HepG2 (cell line): ENCODE measurements at places on chromosomes 11 and 22.
A peak's percentile ranks its signal among the peaks of the same experiment; 100 is the strongest.

DNA sequence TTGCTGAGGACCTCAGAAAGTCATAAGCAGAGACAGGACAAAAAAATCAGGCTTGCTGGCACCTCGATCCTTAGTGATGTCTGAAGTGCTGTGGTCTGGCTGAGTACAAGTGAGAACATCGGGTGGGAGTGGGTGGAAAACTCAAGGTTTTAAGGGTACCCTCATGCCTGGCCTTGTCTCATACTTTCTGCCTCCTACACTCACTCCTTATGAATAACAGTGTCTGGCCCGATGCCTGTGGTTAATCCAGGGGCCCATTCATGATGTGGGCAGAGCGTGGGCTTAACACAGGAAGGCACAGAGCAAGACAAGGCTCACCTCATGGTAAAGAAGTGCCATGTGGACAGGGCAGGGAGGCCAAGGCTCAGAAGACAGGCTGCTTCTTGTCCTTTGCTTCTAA, 11.0 kb upstream of the UCP3 start:
- no peak for DNase-seq

GRCh38 chr11:134196756-134197155, 27.0 kb downstream of the NCAPD3 start:
- DNase-seq = no peak

- DNase-seq = no peak
Observed at GRCh38 chr11:117188620-117189081, 10.1 kb downstream of the SIDT2 start.

DNA sequence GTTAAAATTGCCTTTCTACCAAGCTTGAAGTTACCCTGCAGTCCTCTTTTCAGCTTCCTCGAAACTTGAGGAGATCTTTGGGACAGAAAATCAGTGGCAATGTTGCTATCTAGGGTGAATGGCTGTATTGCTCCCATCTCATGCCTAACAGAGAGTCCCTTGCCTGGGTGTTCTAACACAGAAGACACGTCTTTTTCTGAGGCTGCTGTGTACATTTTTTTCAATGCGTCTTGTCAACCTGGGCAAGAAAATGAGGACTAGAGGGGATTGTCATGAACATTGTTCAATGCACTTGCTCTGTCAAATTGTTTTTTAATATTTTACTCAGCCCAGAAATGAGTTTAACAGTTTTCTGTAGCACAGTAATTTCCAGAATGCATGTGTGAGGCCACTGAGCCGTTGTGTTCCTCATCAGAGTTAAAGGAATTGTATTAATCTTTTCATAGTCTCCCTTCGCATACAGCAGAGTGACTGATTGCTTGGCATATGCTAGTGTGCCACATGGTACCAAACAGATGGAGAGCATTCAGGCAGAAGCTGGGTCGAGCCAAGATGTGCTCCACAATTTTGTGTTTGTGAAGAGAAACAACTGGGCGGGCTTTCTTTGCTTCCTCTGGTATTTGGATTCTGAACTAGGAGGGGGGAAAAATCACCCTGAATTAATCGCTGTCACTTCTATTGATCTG, 86.0 kb downstream of the CASP12 start:
- DNase-seq = no peak

- no peak for DNase-seq
Observed at GRCh38 chr22:47340851-47341436, 578.5 kb downstream of the TBC1D22A start.

DNA sequence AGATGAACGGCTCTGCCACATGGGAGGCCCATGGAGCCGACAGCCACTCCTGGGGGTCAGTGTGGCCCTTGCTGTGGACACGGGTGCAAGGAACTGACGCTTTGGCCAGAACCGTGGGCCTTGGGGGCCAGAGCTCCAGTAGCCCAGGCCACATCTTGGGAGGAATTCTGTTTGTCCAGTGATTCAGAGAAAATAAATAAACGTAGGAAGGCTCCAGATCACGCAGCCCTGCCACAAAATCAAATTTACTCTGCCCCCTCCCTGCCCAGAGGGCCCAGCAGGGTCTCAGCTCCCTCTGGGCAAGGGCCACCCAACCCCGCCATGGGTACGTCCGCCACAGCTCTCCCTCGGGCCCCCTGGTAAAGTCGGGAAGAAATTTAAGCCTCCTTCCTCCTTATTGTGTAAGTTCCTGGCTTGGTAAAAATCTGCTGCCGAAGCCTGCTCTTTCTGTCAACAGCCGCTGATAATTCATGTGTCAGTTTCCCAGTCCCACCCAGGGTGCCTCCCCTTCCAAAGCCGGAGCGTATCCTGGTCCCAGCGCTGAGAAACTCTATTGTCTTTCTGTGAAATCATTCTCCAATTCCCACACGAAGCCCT, 6.9 kb upstream of the MUC5AC start:
- DNase-seq = no peak

GRCh38 chr11:2553886-2554285, 109.1 kb downstream of the KCNQ1 start:
- DNase-seq = no peak

GRCh38 chr11:63839508-63840355, 822 bp downstream of the MARK2 start:
- DNase-seq = no peak

DNA sequence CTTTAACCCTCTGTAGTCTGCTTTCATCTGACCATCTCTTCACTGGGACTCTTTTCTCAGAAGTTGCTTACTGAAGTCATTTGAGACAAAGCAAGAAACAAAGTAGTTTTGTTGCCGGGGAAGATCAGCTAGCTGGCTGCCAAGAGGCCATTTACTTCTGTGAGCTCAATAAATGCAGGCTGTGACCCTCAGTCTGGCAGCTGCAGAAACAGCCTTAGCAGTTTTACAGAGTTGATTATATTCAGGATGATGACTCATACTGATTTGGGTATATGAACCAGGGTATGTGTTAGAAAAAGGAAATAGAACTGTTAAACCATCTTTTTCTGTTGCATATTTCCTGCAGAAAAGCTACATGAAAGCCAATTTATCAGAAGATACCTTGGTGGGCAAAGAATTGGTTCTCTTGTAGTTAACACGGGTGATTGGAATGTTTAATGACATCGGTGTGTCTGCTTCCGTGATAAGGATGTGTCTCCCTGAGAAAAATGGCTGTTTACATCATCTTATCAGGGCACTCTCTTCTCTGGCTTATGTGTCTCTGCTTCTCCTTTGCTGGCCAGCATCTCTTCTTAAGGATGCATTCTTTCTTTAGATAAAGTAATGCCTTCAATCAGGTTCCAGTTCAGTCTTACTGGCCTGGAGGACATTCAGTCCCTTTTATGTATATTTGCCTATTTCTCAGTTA, 18.5 kb downstream of the FIBIN start:
- DNase-seq = no peak

GRCh38 chr22:17512960-17513359, 50.3 kb upstream of the SLC25A18 start:
- DNase-seq = no peak

DNA sequence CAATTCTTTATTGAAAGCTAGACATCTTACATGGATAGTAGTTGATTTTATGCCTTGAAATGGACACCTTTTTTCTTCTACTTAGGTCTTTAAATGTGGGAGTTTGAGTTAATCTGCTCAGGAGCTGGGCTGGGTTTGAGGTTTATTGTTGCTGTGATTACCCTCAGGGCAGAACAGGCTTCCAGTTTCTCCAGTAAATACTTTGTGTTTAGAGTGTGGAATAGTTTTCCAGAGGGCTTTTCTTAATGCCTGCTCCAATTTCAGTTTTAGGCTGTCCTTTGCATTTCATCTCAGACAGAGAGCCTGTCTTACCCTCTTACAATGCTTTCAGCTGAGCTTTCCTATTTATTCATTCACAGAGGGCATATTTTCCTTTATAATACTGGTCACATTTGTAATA, 69.9 kb upstream of the ADORA2A start:
- DNase-seq = no peak

DNA sequence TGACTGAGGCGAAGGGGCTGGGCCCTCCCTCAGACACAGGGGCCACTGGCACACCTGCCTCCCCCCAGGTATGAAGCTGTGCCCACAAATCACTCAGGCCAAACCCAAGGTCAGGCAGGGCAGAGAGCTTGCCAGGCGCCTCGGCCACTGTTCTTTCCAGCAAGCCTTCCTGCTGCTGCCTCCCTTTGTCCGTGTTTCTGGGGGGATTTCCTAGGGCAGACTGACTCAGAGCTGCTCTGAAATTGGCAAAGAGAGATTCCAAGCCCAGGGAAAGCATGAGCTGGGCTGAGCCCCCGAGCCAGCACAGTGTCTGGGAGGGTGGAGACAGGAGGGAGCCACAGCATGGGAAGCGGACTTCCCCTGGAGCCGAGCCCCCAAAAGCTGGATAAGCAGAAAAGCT, 33.2 kb downstream of the PPP2R1B start:
- no peak for DNase-seq

DNA sequence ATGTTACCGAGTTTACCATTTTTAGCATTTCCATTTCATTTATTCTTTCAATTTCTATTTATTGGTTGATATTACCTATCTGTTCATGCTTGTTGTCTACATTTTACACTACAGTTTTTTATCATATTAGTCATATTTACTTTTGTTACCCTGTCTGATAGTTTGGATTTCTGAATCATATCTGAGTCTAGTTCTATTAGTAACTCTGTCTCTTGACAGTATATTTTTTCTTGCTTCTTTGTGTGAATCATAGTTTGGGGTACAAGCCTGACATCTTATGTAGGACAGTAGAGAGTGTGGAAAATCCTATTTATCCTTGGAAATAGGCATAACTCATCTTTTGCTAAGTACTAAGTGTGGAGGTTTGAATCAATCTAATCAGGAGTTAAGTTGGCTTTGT, 263.9 kb upstream of the SESN3 start:
- DNase-seq = no peak

DNA sequence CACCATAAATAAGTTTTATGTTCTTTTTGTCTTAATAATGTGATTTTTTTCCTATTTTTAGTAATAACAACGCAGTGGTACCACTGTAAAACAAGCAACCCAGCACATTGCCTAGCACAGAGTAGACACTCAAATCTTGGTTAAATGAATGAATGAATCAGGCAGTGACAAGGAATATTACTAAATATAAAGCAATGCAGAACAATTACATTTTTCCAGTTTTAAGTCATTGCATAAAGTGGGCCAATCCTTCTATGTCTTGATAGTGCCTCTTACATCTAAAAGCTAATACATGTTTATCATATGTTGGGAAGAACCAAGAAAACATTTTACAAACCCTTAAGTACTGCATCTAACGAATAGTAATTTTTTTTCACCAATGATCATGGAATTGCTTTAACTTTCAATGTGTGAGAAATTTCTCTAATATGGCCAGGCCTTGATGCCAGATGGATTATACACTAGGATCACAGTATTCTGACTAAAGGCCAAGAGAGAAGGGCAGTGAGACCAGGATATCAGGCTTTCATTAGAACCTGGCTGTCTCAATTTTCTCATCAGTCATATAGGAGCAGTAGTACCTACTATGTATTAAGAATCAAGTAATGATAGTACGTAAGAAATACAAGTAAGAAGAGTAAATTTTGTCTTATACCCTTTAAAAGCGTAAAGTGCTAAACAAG, 88.5 kb downstream of the TRIM44 start:
- DNase-seq = no peak

- peak; percentile 23 for DNase-seq
Observed at GRCh38 chr22:50303848-50304527, 3.5 kb downstream of the PLXNB2 start.

- no peak for DNase-seq
Observed at GRCh38 chr22:46195487-46196165, 45.3 kb downstream of the PPARA start.

- DNase-seq = no peak
Observed at GRCh38 chr11:14446701-14447169, 52.9 kb downstream of the COPB1 start.

GRCh38 chr11:6438979-6439571, 1.7 kb downstream of the HPX start:
- peak; percentile 67 for DNase-seq

DNA sequence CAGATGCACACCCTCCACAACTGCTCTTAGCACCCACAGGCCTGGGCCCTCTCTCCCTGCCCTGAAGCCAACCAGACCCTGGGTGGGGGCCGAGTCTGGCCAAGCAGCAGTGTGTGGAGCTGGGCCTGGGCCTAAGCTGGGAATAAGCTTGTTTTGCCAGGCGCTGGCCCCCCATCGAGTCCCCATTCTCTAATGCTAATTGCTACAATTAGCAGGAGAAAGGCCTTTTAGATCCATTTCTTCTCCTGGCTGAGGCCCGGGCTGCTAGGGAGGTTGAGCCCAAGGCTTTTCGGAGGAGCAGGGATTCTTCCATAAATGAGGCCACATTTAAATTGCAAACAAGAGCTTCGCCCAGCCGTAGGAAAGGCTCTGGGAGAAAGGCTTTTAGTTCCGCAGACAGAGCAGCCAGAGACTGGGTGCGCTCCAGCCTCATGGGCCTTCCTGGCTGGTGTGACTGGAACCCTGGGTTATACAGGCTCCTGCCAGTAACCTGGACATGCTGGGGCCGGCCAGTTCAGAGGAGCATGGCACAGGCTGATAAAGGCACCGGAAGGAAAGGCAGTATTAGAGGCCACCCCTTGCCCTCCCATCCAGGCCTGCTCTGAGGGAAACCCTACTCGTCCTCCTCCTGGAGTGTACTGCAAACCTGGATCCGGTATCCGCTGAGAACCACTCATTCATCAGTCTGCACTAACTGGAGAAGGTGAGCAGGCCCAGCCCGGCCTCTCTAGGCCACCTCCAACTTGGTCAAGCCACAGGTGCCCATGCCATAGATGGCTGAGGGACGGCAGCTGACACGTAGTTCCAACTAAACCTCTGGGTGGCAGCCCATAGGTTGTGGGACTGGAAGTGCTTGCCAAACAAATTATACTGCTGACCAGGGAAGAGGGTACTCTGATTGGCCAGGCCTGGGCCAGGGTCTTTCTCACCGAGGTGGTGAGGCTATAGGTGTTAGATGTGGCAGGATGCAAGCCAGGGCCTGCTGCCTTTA, 6.2 kb downstream of the KCNQ1OT1 start:
- DNase-seq = peak; percentile 39

DNA sequence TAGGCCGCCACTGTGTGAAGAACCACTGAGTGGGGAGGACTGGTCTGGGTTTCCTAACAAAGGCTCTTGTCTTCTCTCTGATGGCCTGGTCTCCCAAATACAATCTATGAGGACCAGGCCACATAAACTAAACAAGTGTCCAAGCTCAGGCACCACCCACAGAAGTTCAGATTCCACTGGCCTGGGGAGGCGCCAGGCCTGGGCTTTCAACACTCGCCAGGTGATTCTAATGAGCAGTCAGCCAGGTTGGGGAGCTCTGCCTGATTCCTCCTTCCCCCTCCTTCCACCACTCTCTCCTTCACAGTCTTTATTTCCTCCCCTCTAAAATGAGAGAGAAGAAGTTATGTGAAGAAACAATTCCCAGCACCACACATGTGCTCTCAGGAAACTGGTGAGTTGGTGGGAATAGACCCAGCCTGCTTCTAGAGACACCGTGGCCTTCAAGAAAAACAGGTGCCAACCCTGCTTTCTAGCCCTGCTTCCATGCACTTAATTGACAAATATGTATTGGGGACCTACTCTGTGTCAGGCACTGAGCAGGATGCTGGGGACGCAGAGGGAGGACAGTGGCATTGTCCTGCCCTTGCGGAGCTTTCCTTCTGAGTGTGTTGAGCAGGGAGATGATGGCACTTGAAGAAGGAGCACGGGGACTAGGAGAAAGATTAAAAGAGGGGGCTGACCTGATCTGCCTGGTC, 242.5 kb downstream of the TENM4 start:
- DNase-seq = no peak

- no peak for DNase-seq
Observed at GRCh38 chr11:132821014-132821413, 711.3 kb downstream of the OPCML start.
